ENCODE measurements at places on chromosomes 13 and 19.

- DNase-seq, result no peak
Observed at GRCh38 chr19:29404951-29405727, 120.7 kb upstream of the VSTM2B start.

DNA sequence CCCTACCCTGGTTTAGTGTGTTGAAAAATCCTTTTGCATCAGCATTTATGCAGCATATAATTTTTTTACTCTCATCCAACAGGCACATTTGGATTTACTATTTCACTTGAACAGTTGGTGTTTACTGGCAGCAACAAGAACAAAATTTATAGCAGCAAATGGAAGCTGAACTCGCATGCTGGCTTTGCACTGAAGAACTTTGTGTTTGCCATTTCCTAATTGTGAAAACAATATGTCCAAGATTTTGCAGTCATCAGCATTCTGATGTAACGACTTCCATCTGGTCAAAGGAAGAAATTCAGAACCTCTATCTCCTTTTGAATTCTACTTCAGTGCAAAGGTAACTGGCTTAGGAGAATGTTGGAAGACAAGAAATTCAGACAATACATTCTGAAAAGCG, 131.0 kb downstream of the DLEU7 start:
- DNase-seq, result no peak

- DNase-seq, result no peak
Observed at GRCh38 chr19:9039728-9040127, 29.5 kb upstream of the MUC16 start.

DNA sequence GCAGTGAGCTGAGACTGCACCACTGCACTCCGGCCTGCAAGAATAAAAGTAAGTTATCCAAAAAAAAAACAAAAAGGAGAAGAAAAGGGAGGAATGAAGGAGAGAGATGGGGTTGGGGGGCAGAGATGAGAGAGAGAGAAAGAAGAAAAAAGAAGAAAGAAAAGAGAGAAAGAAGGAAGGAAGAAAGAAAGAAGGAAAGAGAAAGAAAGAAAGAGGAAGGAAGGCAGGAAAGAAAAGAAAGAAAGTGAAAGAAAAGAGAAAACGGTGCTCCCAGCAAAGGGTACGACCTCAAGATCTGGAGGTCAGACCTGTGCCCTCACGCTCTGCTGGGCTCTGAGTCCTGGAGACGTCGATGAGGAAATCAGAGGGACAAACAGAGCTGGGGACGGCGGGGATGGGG, 3.7 kb downstream of the A1BG start:
- DNase-seq, result no peak

GRCh38 chr19:40284251-40284500, 969 bp downstream of the AKT2 start:
- DNase-seq, result no peak

DNA sequence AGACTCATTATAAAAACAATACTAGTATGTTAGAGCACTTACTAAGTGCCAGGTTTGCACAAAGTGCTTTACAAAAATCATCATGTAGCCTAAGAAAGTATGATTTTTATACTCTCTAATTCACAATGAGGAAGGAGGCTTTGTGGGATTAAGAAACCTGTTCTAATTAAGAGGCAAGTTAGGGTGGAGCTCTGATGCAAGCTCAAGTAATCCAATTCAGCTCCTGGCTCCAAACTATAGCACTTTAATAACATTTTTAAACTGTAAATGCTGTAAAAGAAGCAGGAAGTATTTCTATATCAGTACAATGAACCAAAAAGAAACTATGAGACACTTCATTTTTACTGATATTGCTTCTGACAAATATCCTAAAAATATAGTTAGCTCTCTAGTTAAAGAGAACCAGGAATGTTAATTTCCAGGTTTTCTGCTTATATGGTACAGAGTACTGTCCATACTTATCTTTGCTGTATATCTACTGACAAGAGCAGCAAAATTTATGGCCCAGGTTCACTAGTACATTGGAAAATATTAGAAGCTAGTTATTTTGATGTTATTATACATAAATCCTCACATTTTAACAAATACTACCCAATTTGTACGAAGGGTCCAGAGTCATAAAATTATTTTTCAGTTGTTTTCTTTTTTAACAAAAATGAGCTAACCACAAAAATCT, 482.0 kb downstream of the DIAPH3 start:
- no peak for DNase-seq

DNA sequence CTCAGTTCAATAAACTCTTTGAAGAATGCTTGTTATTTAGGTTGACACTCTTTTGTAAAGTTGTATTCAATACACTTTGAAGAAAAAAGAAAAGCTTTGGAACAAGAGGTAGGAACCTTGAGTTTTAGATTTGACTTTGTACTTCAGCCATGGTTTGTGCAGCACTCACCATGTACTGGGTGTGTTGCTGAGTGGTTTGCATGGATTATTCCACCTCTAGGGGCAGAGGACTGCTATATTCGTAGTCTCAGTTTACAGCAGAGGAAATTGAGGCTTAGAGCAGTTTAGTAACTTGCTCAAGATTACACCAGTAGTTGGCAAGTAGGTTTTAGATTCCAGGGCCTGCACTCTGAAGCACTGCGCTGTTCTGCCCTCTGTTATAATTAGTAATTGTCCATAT, 68.8 kb downstream of the DNAJC3 start:
- DNase-seq, result no peak

- no peak for DNase-seq
Observed at GRCh38 chr13:102587916-102588315, 8.9 kb upstream of the TPP2 start.

GRCh38 chr19:2255982-2256685, at the start of gene JSRP1:
Gene JSRP1, minus strand, starts transcription at chr19:2256417. Its CDS starts 1,103 bp downstream, at chr19:2255314.
- DNase-seq, result no peak

- DNase-seq, result no peak
Observed at GRCh38 chr13:27053210-27053884, 118.3 kb downstream of the USP12 start.

DNA sequence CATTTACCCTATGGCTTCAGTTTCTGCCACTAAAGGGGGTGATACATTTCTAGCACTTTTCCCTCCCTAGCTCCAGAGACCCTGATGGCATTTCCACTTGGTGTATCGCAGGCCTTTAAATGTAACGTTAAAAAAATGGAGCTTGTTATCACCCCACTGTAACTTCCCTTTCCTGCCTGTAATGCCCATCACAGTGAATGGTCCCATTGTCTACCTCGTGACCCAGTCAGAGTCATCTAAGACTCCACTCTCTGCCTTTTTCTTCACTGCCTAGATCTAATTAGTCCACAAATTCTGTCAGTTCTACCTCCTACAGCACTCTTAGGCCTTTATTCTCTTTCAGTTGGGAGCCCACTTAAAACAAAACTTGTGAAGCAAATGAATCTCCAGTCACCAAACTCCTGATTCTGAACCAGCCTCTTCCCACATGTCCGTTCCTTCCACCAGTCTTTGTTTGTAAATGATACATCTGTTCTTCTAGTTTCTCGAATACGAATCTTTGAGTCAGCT, 64.8 kb downstream of the NHLRC3 start:
- no peak for DNase-seq

- no peak for DNase-seq
Observed at GRCh38 chr19:30068528-30069395, 126.7 kb downstream of the URI1 start.

DNA sequence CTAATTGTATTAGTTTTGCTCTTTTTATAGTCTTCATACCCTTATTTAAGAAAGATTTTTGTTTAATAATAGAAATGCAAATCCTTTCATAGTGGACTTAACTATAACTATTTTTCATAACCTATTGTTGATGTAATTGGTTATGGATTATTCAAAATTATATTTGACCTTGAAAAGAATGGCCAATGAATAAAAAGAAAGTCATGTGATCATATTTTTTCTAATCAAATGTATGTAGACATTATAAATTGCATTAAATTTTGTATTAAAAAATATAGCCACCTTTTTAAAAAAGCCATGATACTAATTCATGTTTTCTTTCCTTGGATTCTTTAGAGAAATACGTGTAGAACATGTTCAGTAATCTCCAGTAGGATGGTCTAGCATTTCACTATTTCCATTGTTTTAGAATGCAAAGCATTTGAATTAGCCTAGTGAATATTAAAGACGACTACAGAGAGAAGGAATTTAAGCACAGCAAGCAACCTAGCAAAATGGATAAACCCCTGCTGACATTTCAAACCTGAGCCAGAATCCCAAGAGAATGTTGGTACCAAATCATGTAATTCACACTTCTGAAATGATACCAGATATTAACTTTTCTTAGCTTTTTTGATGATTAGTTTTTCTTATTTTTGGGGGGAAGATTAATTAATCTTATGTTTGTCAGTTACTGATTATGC, 1297.4 kb upstream of the MIR17HG start:
- no peak for DNase-seq

DNA sequence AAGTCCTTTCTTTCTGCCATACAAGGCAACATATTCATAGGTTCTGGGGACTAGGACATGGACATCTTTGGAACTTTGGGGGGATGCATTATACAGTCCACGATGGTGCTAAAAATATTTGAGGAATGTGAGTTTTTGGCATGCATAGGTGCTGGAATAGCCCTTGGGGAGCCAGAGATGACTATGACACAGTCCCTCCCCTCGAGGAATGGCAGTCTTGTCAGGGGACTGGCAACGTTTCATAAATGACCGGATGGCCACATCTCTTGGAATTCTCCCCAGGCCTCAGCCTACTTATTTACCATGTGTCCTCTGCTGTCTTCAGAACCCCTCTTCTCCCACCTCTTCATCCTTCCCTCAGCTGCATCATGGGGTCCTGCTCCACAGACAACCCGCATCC, 13.6 kb downstream of the MEIOSIN start:
- DNase-seq, result no peak

GRCh38 chr13:79749566-79749965, 268.6 kb downstream of the NDFIP2 start:
- no peak for DNase-seq

DNA sequence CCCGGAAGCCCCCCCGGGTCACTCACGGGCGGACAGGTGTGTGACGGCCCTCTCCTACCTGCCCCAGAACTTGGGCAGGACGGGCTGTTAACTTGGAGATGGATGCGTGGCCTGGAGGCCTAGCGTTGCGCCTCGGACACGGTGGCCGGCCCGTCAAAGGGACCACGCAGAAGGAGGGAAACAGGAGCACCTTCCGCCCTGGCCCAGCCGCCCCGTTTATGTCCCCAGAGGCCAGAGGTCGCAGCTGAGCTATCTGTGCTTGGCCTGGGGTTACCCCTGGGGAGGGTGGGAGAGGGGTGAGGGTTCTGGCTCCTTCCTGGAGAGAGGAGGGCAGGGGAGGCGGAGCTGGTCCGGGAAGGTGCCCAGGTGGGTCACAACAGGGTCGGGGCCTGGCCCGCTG, 35.6 kb downstream of the GADD45B start:
- no peak for DNase-seq

Measured in vagina (tissue), 2 donors.